ENCODE measurements at places on chromosomes 13 and 19.

- DNase-seq, result no peak
Observed at GRCh38 chr13:20701461-20701860, 2.0 kb upstream of the IL17D start.

DNA sequence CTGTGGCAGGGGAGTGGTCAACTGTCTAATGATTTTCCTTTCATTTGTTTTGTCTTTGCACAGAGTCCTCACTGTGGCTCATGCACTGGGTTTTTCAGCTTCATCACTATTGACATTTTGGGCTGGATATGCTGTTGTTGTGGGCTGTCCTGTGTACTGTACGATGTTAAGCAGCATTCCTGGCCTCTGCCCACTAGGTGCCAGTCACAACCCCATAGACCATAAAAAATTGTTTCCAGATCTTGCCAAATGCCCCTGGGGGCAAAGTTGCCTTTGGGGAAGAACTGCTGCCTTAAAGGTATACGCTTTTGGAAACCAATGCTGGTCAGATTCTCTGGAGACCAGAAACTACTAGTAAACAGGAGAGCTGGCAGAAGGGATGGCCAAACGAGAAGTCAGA, 310.4 kb downstream of the SPRY2 start:
- peak; percentile 21 for DNase-seq

- peak; percentile 73 for DNase-seq
Observed at GRCh38 chr19:44718441-44719261, 19.7 kb downstream of the CEACAM16 start.

DNA sequence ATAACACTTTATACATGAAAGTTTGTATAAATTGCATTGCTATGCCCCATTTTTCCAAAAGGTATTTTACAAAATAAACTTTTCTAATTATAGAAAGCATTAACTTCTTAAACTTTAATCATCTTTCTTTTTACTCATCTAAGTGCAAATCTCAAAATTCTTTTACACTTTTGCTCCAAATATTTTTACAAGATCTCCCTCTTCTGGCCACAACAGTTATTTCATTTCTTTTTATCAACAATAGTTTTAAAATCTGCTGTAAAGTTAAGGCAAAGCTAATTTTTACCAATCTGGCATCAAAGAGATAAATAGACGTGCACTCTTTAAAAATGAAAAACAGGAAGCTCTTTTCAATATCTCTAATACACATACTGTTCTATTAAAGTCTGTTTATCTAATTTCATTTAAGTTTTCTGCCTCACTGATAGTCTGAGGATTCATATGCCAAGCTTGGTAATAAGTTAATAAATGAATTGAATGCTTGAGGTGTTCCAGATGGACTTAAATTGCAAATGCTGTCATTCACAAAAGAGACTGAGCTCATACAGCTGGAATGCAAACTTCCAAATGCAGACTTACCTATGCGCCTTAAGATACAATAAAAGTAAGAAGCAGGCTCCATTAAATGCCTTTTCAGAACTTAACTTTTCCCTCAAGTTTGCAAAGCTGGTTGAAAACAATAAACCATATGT, 583.0 kb upstream of the ATXN8OS start:
- no peak for DNase-seq

- no peak for DNase-seq
Observed at GRCh38 chr19:4376671-4376990, 23.7 kb downstream of the SH3GL1 start.

GRCh38 chr19:9941231-9941630, 4.9 kb upstream of the OLFM2 start:
- no peak for DNase-seq

- DNase-seq, result no peak
Observed at GRCh38 chr13:68417801-68418200, 1187.7 kb upstream of the PCDH9 start.

GRCh38 chr19:40147693-40148347, 43.4 kb upstream of the MAP3K10 start:
- DNase-seq, result peak; percentile 50

DNA sequence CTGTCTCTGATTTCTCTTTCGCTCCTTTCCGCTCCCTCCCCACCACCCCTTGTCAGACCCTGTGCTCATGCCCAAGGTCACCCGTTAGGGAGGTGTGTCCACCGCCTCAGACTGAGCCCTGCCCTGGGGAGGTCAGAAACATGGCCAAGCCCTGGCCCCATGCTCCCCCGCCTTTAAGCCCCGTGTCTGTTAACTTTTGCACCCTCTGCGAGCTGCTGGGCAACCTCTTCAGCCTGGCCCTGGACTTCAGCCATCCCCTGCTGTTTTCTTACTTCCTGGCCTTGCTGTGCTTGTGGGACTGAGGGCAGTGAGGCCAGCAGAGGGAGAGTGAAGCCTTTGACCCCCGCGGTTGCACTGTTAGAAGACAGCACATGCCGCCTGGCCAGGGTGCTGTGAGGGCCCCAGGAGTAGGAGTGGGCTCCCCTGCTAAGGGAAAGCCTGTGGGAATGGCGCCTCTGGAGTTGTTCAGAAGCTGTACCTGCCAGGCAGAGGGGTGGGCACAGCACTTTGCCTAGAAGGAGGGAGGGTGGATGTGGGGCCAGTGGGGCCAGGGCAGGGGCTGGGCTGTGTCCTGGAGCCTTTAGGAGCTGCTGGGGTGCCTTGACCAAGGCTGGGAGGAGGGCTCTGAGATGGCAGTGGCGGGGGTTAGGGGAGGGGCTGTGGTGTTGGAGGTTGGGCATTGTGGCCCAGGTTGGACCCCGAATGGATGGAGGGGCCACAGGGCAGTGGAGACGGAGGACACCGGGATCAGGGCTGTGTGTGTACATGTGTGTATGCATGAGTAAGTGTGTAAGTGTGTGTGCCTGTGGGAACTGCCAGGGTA, 7.9 kb downstream of the UPF1 start:
- DNase-seq, result peak; percentile 39

DNA sequence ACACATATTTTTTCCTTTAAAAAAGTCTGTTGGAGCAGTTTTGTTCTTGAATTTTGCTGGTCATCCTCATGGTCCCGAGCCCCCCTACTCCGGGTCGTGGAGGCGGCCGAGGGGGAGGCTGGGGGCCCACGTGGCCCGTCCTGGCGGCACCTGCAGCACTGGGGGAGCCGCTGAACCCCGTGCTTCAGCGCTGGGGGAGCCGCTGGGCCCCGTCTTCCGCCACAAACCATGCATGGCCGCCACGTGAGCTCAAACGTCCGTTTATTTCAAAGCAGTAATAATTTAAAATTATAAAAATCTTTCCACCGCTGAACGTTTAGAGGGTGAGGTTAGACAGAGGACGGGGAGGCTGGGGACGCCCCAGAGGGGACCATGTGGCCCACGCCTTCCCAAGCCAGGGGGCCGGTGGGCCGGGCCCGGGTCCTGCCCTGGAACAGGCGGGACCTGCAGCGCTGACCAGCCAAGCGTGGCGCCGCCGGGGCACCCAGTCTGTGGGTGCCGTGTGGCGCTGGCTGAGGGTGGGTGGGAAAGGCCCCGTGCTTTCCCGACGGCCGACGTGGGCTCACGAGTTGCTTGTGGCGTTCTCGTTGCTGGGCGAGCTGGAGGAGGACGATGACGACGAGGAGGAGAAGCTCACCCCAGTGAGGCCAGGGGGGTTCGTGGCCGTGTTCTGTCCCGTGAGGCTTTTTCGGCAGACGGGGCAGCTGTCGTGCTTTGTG, 8.0 kb downstream of the FGF22 start:
- no peak for DNase-seq

- no peak for DNase-seq
Observed at GRCh38 chr13:75797239-75797638, 161.1 kb downstream of the LMO7 start.

GRCh38 chr19:56839652-56840450, 675 bp downstream of the PEG3 start:
- DNase-seq, result peak; percentile 33

- no peak for DNase-seq
Observed at GRCh38 chr19:35321291-35321690, 7.7 kb upstream of the CD22 start.

- peak; percentile 55 for DNase-seq
Observed at GRCh38 chr13:113209759-113210421, 477 bp downstream of the CUL4A start.

DNA sequence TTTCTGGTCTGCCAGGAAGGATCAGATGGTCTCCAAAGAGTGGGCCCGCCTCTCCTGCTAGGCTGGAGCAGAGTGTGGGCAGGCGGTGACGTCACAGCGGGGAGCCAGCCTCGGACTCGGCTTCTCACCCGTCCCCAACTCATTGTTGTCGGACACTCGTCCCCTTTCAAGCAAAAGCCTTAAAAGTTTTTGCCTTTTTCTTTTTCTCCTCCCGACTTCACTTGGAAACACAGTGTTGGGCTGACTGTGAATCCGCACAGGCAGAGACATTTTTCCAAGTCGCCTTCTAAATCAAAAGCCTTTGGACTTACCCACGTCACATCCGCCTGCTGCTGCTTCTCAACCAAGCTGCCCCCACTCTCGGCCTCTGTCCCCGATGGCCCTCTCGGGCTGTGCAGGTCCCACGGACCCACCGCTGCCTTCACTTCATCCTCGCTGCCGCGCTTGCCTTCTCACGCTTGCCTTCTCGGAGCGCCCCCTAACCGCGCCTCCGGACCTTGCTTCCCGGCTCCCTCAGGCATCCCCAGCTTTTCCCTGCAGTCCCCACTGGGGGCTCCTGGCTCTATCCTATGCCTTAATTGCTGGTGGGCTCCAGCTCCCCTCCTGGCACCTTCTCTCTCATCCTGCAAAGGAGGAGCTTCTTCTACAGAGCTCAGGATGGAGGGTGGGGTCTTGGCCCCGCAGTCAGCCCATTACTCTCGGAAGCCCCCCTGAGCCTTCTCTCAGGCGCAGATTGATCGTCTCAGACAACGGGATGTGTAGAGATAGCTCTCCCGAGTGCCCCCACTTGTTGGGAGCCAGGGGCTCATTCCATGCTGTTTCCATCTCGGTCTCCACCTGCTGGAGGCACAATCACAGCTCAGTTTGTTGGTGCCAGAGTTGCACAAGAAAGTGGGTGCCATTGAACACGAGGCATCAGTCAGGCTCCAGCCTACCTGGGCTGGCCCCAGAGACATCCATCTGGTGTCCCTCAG, 3.9 kb upstream of the ZNF135 start:
- no peak for DNase-seq

GRCh38 chr19:35253316-35254286, 4.8 kb downstream of the LSR start:
- no peak for DNase-seq

DNA sequence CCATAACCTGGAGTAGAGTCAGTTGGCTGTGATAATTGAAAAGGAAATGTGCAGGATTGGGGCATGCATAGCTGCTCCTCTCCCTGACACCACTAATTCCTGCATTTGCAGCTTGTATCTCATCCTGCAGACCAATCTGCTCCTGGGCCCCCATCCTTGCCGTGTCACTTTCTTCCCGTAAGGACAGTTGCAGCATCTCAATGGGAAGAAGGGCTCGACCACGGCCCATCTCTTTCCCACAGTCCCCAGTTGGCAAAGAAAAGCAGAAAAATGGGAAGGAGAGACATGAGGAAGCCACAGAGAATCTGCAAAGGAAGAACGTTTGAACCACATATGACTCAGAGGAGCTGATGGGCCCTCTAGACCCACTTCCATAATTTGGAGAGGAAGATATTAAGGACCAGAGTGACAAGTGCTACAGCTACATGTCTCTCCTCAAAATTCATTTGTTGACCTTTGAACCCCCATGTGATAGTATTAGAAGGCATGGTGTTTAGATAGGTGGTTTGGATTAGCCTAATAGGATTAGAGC, 1.8 kb upstream of the SIGLEC12 start:
- DNase-seq, result no peak

- DNase-seq, result no peak
Observed at GRCh38 chr19:18097993-18098890, 664 bp downstream of the MAST3 start.

GRCh38 chr13:48201044-48201443, 32.0 kb upstream of the ITM2B start:
- no peak for DNase-seq

DNA sequence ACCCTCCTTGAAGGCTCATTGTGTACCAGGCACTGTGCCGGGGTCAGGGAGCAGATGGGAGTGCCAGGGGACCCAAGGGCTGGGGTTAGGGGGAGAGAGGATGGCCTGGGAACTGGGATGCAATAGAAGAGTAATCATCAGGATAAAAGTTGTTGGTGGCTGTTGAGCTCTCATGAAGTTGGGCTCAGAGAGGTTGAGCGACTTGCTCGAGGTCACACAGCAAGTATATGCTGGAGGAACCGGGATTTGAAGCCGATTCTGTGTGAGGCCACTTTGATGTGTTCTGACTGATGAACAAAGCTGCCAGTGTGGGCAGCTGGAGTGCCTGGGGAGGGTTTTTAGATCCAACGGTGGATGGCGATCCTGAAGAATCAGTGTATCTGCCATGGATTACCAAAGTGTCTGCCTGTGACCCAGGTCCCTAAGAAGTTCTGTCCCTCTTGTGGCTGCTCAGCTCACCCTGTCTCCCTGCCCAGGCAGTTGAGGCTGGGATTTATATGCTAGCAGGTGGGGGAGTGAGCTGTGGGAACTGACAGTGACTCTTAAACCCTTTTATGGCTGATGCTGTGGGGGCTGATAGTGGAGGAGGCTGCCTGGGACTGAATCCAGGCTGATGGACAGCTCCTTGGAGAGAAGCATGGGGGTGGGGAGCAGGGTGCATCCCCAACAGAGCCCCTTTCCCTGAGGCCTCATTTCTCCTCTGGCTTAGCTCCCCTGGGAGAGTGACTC, 8.3 kb downstream of the ARHGEF18 start:
- peak; percentile 50 for DNase-seq

- DNase-seq, result no peak
Observed at GRCh38 chr19:18002347-18002850, 5.6 kb upstream of the ARRDC2 start.

DNA sequence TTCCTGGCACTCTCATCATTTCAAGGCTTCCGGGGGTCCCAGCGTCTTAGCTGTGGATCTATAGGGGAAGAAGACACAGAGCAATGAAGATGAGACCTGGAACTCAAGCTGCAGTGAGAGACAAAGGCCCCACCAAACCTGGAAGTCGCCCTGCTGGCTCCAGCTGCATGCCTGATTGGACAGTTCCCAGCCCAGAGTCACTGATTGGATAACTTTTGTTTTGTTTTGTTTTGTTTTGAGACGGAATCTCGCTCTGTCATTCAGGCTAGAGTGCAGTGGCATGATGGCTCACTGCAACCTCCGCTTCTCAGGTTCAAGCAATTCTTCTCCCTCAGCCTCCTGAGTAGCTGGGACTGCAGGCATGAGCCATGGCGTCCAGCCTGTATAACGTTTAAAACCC, 6.4 kb upstream of the ZNF431 start:
- no peak for DNase-seq

Measured in amniotic epithelial cell (primary cell).